Activated T-helper 17 cell treated with anti-CD3 and anti-CD28 coated beads, Interleukin-2, amount 50 U/mL, for 72 hours (primary cell): ENCODE measurements at places on chromosomes 3 and 15.

DNA sequence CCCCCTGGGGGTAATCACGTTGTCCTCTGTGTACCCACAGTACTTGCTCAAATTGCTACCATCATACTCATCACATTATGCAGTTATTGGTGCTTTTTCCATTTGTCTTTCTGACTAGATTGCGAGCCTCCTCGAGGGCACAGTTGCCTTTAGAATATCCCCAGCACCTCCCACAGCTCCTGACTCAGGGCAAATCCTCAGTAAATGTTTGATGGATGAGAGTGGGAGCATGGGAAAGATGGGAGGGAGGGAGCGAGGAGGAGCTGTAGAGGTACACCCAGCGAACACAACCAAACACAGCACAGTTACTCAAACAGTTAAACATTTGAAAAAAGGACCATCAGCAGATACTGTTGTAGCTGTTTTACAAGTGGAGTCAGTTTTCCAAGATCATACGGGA, 27.9 kb downstream of the SIDT1 start:
- peak; percentile 19 for ATAC-seq

- ATAC-seq = no peak
Observed at GRCh38 chr15:50148362-50148963, 29.4 kb upstream of the ATP8B4 start.

DNA sequence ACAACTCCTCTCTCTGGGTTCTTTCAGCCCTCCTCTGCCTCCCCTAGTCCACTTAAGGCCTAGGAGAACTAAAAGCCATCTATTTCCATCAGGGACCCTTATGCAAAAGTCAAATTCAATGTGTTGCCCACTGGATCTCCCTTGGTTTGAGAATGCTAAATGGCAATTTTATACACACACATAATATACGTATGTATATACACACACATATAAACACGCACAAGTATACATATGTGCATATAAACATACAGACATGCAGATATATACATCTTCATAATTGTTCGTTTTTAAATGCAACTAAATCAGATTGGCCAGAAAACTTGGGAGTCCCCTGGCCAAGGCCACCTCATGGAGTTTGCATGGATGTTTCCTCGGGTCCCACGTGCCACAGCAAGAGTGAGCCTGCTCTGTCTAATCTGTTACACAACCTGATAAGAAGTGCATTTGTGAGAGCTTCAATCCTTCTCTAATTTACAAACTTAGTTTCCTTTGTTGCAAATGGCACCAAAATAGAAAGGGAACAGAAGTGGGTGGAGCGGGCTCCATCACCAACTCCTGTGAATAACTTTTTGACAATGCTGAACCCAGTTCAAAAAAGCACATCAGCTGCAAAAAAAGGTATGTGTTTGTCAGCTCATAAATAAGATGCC, 84.2 kb downstream of the FOXP1 start:
- ATAC-seq = no peak

GRCh38 chr15:60744826-60745460, 266.0 kb upstream of the ICE2 start:
- no peak for ATAC-seq

DNA sequence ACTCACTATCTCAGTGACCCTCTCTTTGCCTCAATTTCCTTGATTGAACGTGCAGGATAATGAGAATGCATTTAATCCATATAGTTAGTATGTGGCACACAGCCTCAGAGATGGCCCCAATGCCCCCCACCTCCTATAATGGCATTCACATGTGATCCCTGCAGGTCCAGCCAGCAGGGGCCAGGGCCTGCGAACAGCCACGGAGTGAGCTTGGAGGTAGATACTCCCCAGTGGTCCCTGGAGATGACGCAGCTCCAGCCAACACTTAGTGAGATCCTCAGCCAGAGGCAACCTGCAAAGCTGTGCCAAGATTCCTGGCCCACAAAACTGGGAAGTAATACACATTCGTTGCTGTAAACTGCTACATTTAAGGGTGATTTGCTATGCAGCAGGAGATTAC, 184.9 kb upstream of the NSMCE3 start:
- ATAC-seq = no peak

- no peak for ATAC-seq
Observed at GRCh38 chr3:160568989-160569388, 3.6 kb upstream of the KPNA4 start.

GRCh38 chr15:82898961-82899360, 53.6 kb downstream of the HOMER2 start:
- no peak for ATAC-seq

- ATAC-seq = no peak
Observed at GRCh38 chr3:62332835-62333244, 40.5 kb downstream of the FEZF2 start.

DNA sequence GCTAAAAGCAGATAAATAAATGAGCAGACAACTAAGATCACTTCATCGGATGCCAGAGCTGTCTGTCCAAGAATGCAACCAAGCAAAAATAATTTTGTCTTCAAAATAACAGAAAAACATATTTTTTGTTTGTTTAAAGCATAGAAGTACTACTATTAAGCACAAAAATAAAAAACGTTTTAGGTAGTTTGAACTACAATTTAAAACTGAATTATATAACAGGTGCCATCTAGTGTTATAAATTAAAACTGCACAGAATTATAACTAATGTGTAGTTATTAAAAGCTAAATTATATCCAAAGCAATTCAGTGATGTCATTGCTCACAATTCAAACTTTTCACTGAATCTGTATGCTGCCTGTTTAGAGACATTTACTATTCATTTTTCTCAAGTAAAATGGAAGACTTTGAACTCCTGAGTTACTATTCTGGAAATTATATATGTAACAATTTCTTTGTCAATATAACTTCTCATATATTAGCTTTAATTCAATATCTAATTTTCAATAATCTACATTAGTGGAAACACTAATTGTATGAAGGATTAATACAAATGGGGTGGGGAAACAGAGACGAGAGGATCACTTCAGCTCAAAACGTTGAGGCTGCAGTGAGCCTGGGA, 29.5 kb downstream of the LINS1 start:
- no peak for ATAC-seq

DNA sequence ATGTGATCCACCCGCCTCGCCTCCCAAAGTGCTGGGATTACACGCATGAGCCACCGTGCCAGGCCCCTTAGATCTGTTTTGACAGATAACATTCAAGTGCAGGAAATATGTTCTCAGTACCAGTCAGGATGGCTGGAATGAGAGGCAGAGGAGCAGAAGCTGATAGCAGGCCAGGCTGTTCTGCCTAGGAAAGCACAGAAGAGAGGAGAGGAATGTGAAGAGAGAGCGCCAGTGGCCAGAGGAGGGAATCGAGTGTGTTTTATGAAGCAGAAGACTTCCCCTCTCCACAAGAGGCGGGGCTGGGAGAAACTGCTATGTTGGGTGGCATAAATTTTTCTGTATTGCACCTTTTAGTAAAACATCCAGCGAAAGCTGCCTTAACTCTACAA, 32.0 kb upstream of the RYK start:
- ATAC-seq = no peak

DNA sequence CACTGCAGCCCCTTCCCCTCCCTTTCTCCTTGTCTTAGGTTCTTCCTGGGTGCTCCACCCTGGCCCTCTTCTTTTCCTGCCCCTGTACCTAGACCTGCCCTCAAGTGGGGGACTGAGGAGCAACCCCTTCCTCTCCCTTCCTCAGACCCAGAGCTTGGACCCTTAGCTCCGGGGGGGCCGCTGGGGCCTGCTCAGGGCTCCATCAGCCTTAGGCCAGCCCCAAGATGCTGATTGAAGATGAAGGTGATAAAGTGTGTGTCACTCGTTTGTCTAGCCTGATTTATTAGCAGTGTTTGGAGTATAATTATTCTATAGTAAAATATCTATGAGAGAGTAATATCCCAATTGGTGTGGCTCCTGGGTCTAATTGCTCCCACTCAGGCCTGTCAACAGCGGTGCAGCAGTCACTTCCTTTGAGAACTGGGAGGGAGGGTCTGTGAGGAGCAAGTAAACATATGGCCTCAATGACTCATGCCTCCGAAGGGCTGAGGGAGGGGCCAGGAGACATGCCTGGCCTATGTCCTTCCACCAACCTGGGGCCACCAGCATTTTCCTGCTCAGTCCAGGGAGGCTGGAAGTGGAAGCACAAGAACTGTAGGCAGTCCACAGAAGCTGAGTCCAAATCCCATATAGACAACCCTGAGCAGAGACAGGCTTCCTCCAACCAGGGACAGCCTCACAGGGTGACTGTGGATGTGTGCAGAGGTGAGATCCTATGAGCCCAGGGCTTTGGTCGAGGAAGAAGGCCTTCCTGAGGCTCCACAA, 123.2 kb downstream of the DNAJB8 start:
- ATAC-seq = no peak

GRCh38 chr15:39331584-39331983, 249.3 kb upstream of the THBS1 start:
- ATAC-seq = no peak

GRCh38 chr3:132622761-132623160, 25.7 kb downstream of the ACKR4 start:
- ATAC-seq = no peak

GRCh38 chr3:27659279-27660021, 62.7 kb downstream of the EOMES start:
- ATAC-seq = no peak

DNA sequence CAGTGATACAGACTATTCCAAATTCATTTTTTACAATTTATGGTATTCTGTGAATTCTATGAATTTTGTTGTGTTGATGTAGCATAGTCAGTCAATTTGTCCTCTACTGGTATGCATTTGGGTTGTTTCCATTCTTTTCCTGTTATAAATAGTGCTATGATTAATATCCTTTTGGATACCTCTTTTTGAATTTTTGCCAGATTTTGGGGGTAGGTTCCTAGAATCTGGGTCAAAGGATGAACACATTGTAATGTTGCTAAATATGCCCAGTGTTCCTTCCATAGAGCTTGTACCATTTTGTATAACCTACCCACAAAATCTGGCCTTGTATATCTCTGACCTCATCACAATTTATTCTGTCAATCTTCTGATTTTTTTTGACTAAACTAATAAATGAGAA, 44.4 kb upstream of the C3orf38 start:
- ATAC-seq = no peak

GRCh38 chr3:30268288-30268687, 338.1 kb upstream of the TGFBR2 start:
- ATAC-seq = no peak

DNA sequence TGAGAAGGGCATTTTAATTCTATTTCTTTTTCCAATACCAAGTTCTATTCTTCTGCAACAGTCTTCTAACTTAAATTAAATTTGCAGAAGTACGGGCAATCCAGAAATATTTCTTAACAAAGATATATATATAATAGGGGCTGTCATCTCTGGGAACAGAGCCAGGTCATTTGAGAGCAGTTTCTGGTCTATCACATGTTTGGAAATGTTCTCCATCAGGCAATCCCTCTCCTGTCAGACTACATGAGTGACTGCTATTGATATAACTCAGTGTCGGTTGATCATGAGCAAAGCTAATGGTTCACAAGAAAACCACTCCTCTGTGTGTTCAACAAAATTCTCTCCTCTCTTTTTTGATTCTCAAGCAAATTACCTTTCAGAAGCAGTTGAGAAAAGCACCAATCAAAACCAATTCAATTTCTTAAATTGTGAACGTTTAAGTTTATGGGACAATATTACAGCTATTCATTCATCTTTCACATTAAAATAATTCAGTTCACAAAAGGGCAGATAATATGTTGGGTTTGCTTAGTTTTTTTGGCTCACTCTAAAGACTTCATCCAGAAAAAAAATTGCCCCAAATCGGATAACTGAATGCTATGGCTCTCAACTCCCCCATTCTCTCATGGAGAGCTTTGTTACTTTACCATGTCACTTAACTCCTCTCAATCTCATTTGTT, 152.9 kb upstream of the TGFBR2 start:
- ATAC-seq = no peak

DNA sequence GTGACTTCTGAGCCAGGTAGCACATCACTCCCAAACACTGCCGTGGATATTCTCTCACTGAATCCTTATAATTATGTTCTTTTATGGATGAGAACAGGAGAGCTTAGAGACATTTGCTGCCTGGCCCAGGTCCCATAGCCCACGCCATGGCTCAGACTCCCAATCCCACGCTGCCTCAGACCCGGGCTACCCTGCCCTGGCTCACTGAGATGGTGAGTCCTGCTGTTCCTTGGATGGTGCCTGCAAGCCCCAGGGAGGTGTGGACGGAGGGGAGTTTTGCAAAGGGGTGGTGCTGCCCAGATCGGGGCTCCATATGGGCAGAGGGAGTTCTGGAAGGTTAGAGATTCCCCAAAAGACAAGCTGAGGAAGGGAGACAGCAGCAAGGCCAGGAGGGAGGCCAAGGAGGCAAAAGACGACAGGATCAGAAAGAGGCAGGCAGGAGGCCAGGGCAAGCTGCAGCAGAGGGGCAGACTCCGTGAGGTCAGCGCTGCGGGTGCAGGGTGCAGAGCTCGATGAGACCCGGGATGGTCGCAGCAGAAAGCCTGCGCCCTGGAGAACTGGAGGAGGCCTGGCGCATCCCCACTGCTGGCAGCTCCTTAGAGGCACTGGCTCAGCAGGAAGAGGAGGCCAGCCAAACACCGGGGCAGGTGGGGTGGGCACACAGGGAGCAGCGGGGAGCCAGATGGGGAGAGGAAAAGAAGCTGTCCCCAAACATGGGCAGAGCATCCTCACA, 95.7 kb upstream of the ALDH1A3 start:
- no peak for ATAC-seq

DNA sequence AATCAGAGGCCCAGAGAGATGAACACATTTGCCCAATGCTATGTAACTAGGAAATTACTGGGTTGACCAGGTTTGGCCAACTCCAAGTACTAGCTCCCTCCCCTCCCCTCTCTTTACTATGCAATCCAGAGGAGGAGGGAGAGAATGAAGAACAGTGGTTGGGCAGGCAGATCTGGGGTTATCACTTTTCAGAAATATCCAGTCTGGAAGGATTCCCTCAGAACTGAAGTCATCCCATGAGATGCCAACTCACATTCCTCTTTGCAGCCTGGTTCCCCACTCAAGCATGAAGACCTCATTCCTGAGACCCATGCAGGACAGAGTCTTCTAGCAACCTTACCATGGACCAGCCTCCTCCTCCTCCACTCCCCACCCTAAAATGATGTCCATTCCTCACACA, 201.1 kb downstream of the TLE3 start:
- no peak for ATAC-seq

DNA sequence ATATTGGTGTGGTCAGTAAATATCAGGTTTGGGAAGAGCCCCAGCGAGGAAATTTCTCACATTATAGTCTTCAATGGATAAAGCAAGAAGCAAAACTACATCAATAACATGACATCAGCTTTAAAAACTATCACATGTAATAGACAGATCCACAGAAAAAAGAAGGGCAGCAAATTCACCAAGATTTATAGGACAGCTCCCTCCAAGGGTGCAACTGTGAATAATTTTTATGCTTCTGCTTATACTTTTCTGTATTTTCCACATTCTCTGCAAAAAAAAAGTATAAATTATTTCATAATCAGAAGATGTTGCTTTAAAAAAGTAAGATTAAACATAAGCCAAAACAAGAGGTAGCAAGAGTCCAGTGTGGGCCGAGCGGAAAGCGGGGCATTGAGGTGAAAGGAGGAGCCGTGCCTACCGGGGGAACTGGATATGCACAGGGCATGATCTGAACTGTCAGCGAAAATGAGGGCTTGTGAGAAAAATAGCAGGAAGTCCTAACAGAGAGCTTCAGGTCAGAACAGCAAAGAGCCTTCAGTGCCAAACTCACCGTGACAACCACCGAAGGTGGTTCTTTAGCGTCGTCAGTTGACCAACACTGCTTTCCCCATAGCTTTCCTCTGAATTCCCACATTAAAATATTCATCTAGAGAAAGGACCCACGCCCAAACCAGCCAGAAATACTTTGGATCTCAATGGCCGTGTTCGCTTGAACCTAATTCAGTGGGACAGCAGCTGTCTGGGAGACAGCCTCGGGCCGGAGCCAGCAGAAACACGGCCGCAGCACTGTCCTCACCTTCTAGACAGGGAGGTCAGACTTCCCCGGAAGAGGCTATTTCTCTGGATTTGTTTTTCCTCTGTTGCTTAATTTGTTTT, 59.8 kb downstream of the FAM174B start:
- no peak for ATAC-seq
